ENCODE measurements at places on chromosomes 1 and 21.
A peak's percentile ranks its signal among the peaks of the same experiment; 100 is the strongest.

DNA sequence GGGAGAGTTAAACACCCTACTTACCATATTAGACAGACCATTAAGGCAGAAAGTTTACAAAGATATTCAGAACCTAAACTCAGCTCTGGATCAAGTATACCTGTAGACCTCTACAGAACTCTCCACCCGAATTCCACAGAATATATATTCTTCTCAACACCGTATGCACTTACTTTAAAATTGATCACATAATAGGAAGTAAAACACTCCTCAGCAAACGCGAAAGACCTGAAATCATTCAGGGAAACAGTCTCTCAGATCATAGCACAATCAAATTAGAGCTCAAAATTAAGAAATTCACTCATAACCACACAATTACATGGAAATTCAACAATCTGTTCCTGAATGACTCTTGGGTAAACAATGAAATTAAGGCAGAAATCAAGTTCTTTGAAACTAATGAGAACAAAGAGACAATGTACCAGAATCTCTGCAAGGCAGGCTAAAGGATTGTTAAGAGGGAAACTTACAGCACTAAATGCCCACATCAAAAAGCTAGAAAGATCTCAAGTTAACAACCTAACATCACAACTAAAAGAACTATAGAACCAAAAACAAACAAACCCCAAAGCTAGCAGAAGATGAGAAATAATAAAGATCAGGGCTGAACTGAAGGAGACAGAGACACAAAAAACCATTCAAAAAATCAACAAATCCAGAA, 19.1 kb downstream of the CD84 start:
- no peak for DNase-seq

GRCh38 chr1:164320790-164321731, 237.9 kb upstream of the PBX1 start:
- DNase-seq, result peak; percentile 35

DNA sequence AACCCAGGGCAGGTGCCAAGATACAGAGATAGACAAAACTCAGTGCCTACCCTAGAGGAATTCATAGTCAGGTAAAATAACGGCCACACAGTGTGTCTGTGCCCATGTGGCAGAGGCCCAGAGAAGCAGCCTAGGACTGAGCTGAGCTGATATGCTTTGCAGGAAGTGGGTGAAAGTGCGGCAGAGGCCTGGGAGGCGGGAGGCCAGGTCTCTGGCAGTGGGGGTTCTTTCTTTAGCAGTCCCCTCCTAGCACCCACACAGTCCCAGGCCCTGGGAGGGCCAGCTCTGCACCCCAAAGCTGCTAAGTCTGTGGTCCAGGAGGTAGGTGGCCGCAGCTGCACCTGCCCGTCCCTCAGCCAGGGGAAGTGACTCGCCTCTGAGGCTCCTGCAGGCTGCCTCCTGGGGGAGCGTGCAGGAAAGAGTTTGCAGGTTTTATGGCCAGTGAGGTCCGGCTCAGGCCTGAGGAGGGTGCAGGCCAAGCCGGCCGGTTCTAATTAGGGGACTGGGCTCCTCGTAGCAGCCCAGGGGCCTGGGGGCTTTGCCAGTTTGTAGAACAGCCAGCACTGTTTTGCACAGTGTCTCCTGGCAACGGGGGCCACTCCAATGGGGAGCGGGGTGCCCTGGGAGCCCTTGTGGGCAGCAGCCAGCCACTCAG, 107.9 kb downstream of the SPSB1 start:
- DNase-seq, result no peak

GRCh38 chr1:21058035-21058793, 118.5 kb downstream of the EIF4G3 start:
- no peak for DNase-seq

DNA sequence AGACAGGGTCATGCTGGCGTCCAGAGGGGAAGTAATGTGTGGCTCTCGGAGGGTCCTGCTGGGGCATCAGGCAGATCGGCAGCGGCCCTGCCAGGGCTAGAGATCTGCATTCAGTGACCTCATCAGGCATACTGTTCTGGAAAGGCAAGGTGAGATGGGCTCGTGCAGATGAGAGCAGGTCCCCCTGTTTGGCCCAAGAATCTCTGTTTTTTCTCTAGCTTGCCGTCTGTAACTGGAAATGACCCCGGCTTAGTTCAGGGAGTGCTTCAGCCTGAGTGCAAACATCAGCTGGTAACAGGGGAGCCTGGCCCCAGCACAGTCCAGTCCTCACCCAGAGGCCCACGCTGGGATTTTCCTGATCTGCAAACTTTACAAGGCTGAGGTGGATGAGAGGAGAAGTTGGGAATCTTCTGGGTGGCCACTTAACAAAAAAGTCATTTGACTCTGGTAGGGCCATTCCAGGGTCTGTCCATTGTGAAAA, 2.1 kb downstream of the FAM163A start:
- no peak for DNase-seq

DNA sequence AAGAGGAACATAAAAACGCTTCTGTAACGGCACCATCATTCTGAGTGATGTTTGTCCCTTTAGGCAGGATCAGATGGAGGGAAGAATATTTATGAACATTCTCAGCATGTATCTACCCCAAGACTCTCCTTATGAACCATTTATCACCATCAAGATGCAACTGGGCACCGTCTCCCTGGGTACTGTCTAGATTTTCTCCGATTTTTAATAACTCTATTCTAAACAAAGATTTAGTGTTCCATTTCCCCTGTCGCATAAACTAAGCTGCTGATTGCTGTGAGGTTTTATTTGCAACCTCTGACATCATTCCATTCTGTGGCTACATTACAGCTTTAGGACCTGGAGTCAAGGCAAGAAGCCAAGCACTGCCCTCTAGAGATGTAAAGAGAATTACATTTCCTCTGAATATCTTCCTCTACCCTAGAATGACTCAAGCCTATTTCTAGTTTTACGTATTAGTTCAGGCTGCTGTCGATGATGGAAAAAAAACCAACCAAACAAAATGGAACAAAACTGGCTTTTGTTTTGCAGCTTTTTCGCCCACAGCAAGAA, 130.1 kb upstream of the MAP1LC3C start:
- DNase-seq, result peak; percentile 4

GRCh38 chr21:30605968-30606367, 5.1 kb downstream of the KRTAP22-1 start:
- DNase-seq, result no peak

DNA sequence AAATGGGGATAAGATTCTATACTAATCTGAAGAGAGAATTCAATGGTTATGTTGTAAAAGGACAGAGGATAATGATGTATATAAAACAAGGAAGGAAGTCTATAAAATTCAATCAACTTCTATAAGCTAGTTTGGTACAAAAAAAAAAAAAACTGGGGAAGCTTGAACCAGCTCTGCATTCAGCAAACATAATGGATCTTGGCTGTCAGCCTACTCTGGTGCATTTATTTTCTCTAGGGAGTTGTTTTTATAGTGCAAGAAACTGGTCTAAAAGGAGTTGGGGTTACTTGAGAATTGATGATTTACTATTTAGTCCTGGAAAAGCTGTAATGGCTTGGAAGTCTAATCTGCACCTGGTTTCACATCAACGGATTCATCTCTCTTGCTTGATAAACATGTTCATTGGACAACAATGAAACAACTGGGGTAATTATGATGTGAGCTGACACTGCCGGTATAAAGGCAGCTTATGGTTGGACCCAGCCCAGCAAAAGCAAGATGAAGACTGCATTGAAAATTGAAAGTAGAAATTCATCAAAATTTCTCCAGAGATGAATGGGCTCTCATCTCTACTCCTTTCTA, 199.4 kb upstream of the NRIP1 start:
- DNase-seq, result no peak

GRCh38 chr1:89688607-89689006, 55.7 kb downstream of the LRRC8C start:
- no peak for DNase-seq

GRCh38 chr1:87058343-87058649, 143.9 kb downstream of the HS2ST1 start:
- DNase-seq, result peak; percentile 10

GRCh38 chr1:44289530-44289929, 65.5 kb downstream of the ERI3 start:
- no peak for DNase-seq

DNA sequence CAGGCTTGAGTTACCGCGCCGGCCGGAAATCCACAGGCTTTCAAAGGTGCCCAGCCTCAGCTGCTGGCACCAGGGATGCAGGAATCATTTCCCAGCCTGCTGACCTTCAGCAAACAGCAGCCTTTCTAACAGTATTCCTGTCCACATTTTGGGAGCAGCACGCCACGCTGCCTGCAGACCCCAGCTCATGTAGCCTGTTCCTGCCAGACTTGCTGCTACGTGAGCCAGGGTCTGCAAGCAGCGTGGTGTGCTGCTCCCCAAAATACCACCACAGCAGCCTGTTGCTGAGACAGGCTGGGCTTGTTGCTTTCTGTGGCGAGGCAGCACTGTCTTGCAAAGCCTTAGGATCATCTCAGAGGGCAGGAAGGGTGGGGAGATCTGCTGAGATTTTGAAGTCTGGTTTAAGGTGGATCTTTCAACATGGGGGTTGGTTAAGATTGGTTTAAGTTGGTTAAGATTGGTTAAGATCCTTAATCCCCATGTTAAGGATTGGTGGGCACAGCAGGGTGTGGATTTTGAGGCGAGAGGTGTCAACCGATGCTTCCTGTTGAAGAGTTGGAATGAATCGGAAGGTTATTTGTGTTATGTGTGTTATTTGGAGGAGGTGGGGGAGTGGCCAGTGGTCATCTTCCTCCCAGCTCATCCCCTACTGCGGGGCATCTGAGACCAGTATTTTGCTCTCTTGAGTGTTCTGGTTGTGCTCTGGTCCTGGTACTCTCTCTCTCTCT, 12.9 kb downstream of the FAAH start:
- no peak for DNase-seq

DNA sequence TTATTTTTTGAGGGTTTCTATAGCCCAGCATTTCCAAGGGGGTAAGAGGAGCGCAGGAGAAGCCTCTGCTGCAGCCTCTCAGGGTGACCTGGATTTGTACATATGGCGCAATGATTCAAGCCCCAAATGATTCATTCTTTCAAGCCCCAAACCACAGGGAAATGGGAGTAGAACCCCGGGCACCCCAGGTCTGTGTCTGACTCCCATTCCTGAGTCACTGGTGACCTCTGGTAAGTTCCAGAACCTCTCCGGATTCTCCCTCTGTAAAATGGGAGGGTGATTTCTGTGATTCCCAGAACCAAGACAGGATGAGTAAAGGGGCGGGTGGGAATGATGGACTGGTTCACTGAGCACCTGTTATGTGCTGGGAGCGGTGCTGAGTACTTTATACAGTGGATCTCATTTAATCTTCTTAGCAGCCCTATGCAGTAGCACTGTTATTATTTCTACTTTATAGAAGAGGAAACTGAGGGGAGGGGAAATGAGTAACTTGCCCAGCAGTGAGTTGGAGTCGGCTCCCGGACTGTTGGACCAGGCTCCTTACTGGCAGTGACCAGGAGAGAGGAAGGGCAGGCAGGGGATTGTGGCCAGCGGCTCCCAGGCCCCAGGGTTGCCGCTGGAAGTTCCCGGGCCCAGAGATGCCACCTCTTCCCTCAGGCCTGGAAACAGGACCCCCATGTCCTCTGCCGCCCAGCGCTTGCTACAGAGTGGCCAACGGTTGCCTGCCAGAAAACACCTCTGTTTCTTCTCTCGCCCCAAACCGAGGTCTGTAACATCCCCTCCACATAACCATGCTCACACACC, 20.3 kb upstream of the SLC26A9 start:
- DNase-seq, result peak; percentile 87

GRCh38 chr21:44262338-44263056, 800 bp upstream of the DNMT3L start:
- DNase-seq, result no peak

DNA sequence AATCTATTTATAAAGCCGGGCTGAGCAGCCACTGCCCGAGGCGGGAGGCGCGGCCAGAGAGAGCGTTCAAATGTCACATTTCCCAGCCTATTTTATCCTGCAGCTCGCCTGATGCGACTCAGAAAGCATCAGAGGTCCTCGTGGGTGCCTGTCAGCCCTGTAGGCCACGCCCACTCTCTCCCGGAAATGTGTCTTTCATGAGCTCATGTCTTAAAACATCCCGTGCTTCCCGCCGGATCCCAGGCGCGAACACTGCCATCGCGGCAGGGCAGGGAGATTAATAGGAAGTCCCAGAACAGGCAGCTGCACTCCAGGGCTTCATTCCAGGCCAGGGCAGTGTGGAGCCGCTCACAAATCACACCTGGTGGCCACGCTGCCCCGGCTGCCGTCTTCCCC, 117.5 kb downstream of the PRDM16 start:
- peak; percentile 76 for DNase-seq

DNA sequence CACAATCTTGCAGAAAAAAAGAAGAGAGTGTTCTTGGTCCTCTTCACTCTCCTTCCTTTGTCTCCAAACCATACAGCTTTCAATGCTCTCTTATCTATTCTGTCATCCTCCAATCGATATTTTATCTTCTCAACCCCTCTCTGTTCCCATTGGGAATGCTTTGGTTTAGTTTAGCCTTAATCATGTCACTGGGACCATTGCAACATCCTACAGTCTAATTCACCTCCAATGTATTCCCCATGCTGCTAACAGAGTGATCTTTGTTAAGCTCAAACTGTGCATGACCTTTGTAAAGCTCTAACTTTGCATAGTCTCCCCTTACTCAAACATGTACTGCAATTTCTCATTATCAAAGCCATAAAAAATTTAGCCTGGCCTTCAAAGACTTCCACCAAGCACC, 2.9 kb downstream of the MPL start:
- no peak for DNase-seq

DNA sequence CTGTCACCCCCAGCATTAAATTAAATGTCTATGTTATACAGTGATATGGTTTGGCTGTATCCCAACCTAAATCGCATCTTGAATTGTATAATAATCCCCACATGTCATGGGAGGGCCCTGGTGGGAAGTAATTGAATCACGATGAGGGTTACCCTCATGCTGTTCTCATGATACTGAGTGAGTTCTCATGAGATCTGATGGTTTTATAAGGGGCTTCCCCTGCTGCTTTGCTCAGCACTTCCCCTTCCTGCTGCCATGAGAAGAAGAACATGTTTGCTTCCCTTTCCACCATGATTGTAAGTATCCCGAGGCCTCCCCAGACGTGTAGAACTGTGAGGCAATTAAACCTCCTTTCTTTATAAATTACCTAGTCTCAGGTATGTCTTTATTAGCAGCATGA, 445.7 kb downstream of the MRPL39 start:
- DNase-seq, result no peak

DNA sequence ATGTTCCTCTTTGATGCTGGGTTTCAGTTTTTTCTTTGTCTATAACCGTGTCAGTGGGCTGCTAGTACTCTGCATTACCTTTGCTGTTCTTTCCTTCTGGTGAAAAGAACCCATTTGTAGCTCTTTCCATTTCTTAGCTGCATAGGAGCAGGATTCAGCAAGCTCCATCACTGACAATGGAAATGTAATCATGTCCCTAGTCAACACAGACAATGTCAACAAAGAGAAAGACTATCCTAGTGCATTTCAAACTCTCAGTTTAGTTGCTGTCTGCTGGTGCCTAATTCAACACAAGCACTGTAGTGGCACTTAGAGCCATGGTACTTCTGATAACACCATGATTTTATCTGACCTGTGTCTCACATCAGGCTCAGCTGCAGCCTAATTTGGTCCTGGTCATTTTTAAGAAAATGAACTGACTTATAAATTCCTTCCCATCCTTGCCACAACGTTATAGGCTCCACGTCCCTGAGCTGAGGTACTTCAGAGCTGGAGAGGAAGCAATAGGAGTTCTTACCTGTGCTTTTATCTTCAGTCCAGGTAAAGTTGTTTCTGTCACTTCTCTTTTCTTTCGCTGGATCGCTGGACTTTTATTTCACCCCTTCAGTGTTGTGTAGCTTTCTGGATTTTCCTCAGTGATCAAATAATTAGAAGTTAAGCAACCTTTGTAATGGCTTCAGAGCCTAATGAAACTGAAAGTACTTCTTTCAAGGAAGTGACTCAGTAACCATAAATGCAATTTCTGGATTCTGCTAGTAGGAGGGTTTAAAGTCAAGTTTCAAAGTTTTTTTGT, at the start of gene GBP3:
TSS of gene GBP3 (minus strand) at position 700 of the 793 bp plus-strand sequence. CDS start 2,145 bp downstream, outside the sequence.
- DNase-seq, result peak; percentile 76

All from AG08395 (cell line).